Panc1 (cell line): ENCODE measurements at places on chromosomes 3 and 15.

DNA sequence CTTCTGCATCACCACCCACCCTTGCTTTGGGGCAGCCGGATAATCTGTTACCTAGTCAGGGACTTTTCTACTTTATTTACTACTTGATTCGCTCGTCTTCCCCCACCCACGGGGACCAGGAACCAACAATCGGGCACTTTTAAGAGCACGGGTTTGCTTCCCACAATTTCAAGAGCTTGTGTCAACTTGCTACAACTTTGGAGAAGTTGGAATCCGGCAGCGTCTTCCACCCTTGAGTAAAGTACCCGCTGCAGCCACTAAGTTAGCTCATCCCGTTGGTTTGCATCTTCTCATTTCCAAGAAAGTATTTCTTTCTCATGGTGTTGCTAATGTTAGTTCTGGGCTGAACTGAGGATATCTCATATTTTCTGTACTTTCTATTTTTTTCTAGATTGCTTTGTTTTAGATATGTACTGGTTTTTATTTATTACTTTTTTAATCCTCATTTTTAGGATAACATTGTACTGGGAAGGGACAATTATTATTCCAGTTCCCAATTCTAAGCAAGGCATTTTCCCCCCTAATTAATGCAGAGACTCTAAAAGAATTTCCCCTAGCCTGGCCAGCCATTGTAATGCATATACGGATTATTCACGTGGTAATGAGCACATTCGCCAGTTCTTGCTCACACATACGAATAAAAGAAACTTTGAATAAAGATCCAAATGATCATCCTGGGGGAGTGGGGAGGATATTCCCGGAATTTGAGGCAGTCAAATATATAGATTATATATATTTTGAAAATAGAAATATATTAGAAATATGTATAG is 4.0 kb downstream of the SOX2 start:
- H3K27ac ChIP-seq = no peak overlapping the region
- peaks cover 37% of the 10 kb centered on the region for H3K27me3 ChIP-seq
- H3K4me1 ChIP-seq = no peaks in the 10 kb centered on the region
- H3K36me3 ChIP-seq = no peaks in the 10 kb centered on the region
- H3K4me3 ChIP-seq = no peak overlapping the region

GRCh38 chr3:108136561-108137459 is 46.0 kb upstream of the CD47 start:
- no peak overlapping the region for H3K27ac ChIP-seq
- H3K27me3 ChIP-seq = no peaks in the 10 kb centered on the region
- no peak overlapping the region for H3K4me3 ChIP-seq
- H3K36me3 ChIP-seq = no peaks in the 10 kb centered on the region
- peaks cover 25% of the 10 kb centered on the region for H3K4me1 ChIP-seq

DNA sequence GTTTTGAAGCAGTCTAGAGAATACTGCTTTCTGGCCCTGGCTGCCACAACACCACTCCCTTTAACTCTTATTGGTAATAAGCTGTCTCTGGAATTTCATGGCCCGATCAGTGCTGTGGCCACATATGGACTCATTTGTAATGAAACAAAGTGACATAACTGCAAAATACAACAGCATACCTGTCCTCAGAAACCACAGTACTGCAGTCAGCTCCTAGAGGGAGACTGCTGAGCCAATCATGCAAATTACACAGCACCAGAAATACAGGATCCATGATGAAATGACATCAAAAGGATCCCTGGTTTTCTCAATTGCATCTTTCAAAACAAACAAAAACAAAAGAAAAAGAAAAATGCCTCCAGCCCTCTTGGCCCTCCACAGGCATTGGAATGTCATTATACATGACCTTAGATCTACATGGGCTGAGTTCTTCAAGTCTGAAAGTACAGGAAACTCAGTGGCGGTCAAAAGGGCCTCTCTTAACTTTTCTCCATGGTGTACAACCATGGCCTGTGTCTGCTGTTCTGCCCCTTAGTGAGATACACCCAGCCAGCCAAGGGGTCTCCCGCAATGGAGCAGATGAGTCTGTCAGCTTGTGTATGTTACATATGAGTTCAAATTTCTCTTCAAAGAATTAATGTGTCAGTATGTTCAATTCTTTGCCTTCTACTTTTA is 24.9 kb upstream of the KBTBD12 start:
- DNase-seq = no peak
- no peaks in the 10 kb centered on the region for H3K36me3 ChIP-seq
- no peak overlapping the region for H3K27ac ChIP-seq
- no peak overlapping the region for H3K4me3 ChIP-seq
- 0 out of 2 replicates have a peak, but pooled peaks cover 2% of the 10 kb centered on the region for H3K27me3 ChIP-seq
- H3K4me1 ChIP-seq = no peaks in the 10 kb centered on the region

GRCh38 chr3:190371152-190371551 is 16.8 kb upstream of the CLDN16 start:
- H3K27ac ChIP-seq = no peak overlapping the region
- no peaks in the 10 kb centered on the region for H3K4me1 ChIP-seq
- DNase-seq = no peak
- no peak overlapping the region for H3K4me3 ChIP-seq
- no peaks in the 10 kb centered on the region for H3K36me3 ChIP-seq

DNA sequence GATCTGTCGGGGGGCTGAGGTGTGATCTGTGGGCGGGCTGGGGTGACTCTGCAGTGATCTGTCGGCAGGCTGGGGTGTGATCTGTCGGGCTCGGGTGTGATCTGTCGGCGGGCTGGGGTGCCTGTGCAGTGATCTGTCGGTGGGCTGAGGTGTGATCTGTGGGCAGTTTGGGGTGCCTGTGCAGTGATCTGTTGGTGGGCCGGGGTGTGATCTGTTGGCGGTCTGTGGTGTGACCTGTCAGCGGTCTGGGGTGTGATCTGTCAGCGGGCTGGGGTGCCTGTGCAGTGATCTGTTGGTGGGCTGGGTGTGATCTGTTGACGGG is 205.1 kb downstream of the XXYLT1 start:
- no peak for DNase-seq
- H3K27ac ChIP-seq = no peak overlapping the region
- H3K27me3 ChIP-seq = no peaks in the 10 kb centered on the region
- H3K36me3 ChIP-seq = no peaks in the 10 kb centered on the region
